ENCODE measurements at places on chromosomes 3 and 15.

DNA sequence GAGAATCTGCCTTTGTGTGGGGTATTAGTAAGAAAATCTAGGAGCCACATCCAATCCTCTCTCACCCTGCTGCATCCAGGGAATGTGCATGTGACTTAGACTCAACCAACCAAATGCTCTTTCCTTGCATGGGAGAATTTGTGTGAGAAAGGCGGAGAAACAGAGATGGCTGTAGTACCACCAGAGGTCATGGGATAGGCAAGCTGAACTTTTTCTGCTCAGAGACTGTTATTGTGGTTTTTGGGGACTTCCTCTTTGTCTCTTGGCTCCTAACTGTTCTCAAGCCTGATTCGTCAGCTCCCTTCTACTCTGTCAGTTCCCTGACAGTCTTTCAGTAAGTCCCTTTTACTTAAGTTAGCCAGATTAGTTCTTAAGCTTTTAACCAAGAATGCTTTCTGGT is 2.6 kb upstream of the ZSCAN2 start:
- no peak for DNase-seq

DNA sequence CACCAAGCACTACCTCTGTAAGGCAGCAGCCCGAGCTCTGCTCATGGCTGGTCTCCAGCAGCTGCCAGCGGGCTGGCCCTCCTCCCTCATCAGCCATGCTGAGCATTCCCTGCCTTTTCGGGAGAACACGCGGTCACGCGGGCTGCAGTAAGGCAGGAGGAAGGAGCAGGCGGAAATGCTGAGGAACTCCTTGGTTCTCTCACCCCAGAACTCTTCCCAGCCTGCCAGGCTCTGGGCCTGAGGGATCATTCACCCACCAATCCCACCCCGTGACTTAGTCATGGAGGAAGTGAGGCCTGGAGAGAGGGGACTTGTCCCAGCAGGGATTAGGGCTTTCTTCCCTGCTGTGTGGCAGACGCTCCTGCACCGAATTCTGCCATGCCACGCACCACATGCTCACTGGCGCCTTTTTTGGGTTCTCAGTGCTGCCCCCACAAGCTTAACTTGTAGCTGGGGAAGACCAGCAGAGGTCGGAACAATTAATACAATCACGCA is 42.9 kb upstream of the RPL32 start:
- DNase-seq = no peak

- DNase-seq = no peak
These were observed 83.4 kb downstream of the MESD start for GRCh38 chr15:80906159-80906766.

GRCh38 chr3:71228156-71228866 is 355.2 kb downstream of the FOXP1 start:
- no peak for DNase-seq

All from GM12892 (cell line).